ENCODE measurements at places on chromosomes 12 and 14.

DNA sequence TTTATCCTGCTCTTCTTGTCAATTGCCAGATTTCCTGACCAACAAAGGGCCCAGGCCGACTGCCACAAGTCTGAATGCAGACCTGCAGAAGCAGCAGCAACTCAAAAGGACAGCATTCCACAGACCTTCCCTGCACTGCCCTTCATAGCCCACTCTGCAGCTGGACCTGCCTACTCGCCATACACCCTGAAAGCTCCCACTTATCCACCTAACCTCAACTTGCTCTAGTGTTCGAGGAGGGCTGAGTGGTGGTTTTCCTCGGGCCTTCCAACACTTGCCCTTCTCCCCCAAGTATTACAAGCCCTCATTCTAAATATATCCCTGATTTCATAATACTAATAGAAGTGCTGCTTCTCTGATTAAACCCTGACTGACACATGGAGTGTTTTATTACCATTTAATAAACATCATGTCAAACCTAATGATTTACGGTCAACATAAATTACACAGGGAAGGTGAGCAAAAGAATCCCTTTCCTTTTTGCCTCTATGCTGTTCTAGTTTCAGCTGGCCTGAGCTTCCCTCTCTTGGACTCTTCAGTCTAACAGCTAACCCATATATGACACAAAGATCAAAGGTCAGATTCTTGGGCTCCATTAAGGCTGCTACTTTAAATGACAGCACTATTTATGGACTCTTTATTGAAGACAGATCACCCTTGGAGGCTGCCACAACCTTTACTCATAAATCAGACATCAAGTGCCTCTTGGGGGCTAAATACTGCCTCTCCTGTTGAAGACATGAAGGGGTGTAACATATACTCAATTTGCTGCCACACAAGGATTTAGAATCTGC is 1546.9 kb upstream of the TMEM132C start:
- DNase-seq, result no peak

GRCh38 chr12:14782756-14783155 is 20.5 kb downstream of the WBP11 start:
- no peak for DNase-seq

- DNase-seq, result no peak
Observed at GRCh38 chr12:19397534-19397933, 41.8 kb upstream of the AEBP2 start.

DNA sequence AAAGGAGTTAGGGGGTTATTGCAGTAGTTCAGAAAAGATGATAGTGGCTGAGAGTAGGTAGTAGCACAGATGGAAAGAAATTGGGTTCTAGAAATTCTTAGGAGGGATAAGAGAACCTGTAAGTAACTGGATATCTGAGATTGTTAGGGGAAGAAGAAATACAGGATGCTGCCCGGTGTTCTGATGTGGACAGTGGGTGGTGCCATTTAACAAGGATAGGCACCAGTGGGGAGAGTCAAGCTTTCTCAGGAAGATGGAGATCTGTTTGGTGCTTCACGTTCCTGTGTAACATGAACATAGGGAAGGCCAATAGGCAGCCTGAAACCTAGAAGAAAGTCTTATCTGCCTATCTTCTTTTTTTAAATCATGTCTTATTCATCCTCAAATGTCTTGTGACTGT is 245.9 kb downstream of the NPAS3 start:
- DNase-seq, result no peak

DNA sequence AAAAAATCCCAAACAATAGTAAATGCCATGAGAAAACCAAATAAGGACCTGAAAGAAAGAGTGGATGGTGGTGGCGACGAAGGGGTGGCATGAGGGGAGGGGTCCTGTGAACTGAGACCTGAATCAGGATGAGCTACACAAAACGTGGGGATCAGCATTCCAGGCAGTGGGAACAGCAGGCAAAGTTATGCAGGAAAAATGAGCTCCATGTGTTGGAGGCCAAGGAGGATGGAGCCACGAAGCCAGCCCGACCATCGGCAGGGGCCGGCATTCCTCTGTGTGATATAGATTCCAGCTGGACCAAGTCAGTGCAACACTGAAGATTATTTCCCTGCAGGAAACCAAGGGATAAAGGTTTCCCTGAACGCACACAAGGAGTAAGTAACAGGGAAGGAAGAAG is 7.1 kb downstream of the ADGRD1 start:
- DNase-seq, result no peak

DNA sequence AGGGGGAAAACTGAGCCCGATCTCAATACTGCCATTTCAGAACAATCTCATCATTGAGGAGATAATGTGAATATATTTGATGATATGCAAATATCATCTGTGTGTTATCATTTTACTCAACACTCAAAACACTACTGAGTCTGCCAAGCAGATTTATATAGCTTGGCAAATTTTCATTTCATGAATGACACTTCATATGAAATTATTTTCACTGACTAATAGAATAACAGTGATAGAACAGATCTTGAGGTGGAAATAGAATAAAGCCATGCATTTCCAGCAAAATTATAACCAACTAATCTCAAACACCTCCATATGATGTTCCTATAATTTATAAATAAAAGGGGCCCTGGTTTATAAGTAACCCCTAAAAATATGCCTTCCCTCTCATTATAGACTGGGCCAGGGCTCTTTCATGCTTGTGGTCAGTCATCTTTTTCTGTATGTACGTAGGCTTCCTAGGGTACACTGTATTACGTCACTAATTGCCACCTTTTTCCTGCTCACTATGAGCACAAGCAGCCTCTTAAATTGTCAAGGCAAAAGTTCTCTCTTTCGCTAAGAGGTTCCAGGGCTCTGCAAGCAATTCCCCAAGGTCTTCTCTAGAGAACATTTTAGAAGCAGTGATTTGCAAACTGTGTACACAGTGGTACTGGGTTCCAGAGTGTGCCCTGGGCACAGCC is 197.1 kb upstream of the FOXN3 start:
- DNase-seq, result no peak

GRCh38 chr14:58872061-58872460 is 234.3 kb downstream of the DACT1 start:
- DNase-seq, result no peak

DNA sequence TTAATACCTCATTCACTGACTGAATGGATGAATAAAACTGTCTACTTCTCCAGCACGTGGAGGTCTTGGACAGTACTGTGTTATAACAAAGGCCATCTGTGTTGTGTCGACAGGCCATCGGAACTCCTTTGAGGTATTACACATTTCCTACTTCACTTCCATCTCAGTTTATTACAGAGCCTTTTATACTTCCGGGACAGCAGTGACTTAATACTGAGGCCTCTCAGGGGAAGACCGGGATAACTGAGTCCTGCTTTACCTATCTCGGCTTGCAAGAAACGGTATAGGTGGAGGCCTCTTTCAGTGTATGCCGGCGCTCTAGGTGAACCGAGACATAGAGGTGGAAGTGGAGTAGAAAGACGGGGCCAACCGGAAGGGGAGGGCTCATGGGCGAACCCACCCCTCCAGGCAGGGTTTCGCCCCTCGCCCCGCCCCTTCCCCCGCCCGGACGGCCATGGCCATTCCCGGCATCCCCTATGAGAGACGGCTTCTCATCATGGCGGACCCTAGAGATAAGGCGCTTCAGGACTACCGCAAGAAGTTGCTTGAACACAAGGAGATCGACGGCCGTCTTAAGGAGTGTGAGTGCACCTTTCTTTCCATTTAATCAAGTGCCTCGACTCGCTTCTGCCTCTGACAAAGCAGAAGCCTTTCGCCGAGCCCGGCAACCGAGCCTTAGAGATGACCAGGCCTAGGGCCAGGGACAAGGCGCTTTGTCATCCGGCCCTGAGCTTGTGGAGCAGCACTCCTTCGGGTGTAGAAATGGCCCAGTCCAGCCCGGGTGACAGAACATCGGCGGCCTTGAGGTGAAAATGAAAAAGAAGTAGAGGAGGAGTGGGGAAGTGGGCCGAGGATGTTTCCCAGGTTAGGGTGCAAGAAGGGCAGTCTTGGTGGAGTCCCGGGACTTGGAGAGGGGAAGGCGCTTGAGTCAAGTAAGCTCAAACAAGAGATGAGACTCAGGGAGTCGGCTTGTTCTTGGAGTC is at the start of gene PSMC6:
TSS of gene PSMC6 (plus strand) at position 477 of the 983 bp plus-strand sequence. CDS start at position 497, 20 bp downstream.
- DNase-seq, result no peak

- DNase-seq, result no peak
Observed at GRCh38 chr12:19222558-19222957, 93.0 kb downstream of the PLEKHA5 start.

GRCh38 chr14:33805593-33805992 is 145.3 kb downstream of the EGLN3 start:
- DNase-seq, result no peak

DNA sequence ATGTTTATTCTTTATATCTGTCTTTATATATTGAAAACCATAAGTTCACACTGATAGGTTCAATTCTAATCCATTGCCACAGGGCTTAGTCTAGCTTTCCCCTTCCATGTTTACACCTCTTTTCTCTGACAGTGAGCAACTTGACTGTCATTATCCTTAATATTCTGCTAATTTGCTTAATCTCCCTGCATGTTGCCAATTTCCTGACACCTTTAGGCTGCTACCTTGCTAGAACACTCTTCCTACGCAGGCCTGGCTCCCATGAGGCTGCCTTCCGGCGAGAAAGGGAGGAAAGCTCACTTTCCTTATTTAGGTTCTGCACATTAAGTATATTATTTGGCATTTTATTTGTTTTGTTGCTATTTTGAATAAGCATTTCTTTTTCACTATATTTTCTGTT is 12.8 kb upstream of the FRS2 start:
- DNase-seq, result no peak

GRCh38 chr14:80356413-80356812 is 145.1 kb upstream of the DIO2 start:
- no peak for DNase-seq

GRCh38 chr12:2691345-2692071 is 103.3 kb upstream of the FKBP4 start:
- DNase-seq, result no peak

- DNase-seq, result no peak
Observed at GRCh38 chr14:50116966-50117365, 594 bp upstream of the VCPKMT start.

DNA sequence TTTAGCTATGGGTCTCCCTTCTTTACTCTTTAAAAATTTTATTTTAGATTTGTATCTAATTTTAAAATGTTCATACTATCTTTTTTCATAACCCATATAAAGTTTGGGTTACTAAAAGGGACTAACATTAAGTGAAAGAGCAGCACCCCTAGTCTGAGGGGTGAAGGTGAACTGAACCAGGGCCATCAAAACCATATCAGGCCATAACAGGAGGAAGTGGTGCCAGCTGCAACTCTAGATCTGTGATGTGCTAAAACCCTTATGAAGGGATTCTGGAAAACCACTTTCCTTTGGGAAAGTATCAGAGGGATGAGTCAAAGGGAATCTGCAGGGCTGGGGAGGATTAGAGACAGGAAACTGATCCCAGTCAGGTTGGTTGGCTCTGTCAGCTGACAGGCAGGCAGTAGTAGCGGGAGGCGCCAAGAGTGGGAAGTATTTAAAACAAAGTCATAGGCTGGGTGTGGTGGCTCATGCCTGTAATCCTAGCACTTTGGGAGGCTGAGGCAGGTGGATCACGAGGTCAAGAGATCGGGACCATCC is 162.5 kb downstream of the PPM1H start:
- no peak for DNase-seq

GRCh38 chr14:68949601-68949965 is 29.5 kb downstream of the ACTN1 start:
- DNase-seq, result no peak

GRCh38 chr12:14194572-14194971 is 170.9 kb upstream of the ATF7IP start:
- DNase-seq, result no peak

DNA sequence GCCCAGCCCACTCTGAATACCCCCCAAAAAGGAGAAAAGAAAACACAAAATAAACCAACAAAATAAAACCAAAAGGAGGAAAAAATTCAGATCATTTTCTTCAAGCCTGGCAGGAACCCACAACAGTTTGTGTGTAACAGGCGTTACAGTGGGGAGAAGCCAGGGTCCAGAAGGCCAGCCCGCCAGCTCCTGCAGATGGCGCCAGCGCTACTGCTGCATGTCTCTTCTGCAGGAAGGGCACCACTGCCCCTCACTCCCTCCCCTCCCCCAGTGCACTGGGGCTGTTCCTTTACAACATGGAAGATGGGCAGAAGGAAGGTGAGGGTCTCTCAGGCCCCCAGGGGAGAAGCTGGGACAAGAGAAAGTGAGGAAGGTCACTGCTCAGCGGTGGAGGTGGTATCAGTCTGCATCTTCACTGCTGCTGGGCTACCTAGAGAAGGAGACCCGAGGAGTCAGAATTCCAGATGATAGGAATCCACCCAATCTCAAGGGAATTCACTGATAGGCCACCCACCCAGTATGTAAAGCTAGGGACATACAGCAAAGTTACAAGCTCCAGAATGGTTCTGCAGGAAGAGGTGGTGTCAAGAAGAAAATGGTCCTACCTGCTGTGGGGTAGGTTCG is 2.3 kb upstream of the NOP2 start:
- no peak for DNase-seq

GRCh38 chr12:71392521-71393145 is 47.0 kb upstream of the LGR5 start:
- DNase-seq, result no peak

GRCh38 chr12:56243731-56244181 is 13.9 kb downstream of the SLC39A5 start:
- no peak for DNase-seq

DNA sequence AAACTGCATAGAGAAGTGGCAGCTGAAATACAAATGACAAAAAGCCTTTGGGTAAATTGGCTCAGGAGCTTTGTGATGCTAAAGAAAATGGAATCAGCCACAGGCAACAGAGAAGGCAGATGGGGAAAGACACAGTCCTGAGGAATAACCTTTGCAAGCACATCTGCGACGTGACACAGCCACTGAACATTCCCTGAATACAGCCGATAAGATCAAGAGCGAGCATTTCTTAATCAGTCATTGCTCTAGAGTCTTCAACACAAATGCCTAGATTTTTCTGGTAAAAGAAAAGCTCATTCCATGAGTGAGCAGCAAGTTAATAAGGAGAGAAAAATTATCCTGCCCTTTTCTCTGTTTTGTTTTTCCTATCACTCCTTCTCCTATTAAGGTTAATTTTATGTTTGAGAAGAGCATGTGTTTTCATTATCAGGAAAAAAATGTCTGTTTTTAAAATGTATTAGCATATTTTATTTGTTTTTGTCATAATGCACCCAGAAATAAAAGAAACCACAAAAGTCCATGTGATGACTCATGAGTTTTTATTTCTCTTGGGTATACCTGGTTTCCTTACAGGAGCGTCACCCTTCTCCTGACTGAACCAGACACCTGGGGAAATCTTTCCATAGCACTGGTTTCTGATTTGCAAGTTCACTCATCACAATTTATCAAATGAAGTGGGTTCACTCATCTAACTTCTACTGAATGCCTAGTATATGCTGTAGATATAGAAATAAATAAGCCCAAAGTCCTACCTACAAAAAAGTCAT is 45.4 kb upstream of the PCED1B start:
- no peak for DNase-seq

- DNase-seq, result no peak
Observed at GRCh38 chr12:18837505-18837904, 99.6 kb downstream of the CAPZA3 start.

- DNase-seq, result no peak
Observed at GRCh38 chr12:84408936-84409335, 503.7 kb downstream of the SLC6A15 start.

Measured in cortex of kidney (tissue), 1 donor.